Stimulated activated CD8-positive, alpha-beta memory T cell treated with anti-CD3 and anti-CD28 coated beads, Interleukin-7, amount 100 ng/mL, for 1 hour (primary cell): ENCODE measurements at places on chromosomes 2 and 18.

DNA sequence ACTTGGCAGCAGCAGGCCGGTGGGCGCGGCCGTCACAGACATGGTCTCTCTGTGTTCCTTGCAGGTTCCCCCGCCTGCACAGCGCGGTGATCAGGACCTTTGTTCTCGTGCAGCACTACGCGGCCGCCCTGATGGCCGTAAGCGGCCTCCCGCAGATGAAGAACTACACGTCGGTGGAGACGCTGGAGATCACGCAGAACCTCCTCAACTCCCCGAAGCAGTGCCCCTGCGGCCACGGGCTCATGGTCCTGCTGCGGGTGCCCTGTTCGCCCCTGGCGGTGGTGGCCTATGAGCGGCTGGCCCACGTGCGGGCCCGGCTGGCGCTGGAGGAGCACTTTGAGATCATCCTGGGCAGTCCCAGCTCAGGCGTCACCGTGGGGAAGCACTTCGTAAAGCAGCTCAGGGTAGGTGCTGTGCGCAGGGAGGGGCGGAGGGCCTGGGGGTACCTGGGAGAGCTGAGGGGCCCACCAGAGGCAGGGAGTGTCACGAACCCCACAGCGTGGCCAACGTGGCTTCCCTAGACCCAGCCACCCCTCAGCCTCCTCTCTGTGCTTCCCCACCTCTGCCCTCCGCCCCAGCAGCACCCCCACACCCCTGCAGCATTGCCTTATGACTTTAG is 59.3 kb downstream of the NTSR2 start:
- no peak for DNase-seq

- no peak for DNase-seq
Observed at GRCh38 chr2:48258481-48259149, 271.3 kb upstream of the STON1 start.

- no peak for DNase-seq
Observed at GRCh38 chr2:194672994-194673393, 984.0 kb upstream of the SLC39A10 start.

GRCh38 chr18:31658670-31659575 is 25.5 kb downstream of the B4GALT6 start:
- DNase-seq = no peak

GRCh38 chr2:173350383-173350782 is 4.3 kb upstream of the CDCA7 start:
- no peak for DNase-seq
